RPMI7951 (cell line): ENCODE measurements at places on chromosomes 5 and 9. TPM values are rescaled to one million over a fixed set of nuclear protein-coding genes. Genes with fewer than 3 reads are reported as not detected.

Gene HOMER1
- 3.6 and 4.9 TPM in 2 replicates for total RNA-seq

Gene PLPPR1
- total RNA-seq: not detected in 2 replicates

Gene PPP2R2B
- 0.68 TPM in 1 of 2 replicates, not detected in the other for total RNA-seq

Gene TGFBI
- total RNA-seq: 976 and 1,163 TPM in 2 replicates

Gene SLC25A2
- 0.48 TPM in 1 of 2 replicates, not detected in the other for total RNA-seq

Gene PCDHB3
- 0.12 and 0.20 TPM in 2 replicates for total RNA-seq

- DNase-seq: no peak
These were observed 1.3 kb upstream of the PRR7 start for GRCh38 chr5:177445052-177445916.

DNA sequence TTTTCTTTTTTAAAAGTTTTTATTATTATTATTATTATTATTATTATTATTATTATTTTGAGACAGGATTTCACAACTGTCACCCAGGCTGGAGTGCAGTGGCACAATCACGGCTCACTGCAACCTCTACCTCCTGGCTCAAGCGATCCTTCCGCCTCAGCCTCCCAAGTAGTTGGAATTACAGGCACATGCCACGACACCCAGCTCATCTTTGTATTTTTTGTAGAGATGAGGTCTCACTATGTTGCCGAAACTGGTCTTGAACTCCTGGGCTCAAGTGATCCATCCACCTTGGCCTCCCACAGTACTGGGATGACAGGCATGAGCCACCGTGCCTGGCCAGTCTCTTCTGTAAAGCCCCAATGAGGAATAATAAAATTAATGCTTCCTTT is 31.0 kb upstream of the TXN start:
- no peak for DNase-seq

GRCh38 chr5:144142139-144142823 is 28.2 kb downstream of the YIPF5 start:
- DNase-seq: peak; percentile 31

- DNase-seq: no peak
These were observed 56.9 kb downstream of the MACIR start for GRCh38 chr5:103315455-103315854.

GRCh38 chr5:19767987-19768386 is 220.0 kb downstream of the CDH18 start:
- no peak for DNase-seq

DNA sequence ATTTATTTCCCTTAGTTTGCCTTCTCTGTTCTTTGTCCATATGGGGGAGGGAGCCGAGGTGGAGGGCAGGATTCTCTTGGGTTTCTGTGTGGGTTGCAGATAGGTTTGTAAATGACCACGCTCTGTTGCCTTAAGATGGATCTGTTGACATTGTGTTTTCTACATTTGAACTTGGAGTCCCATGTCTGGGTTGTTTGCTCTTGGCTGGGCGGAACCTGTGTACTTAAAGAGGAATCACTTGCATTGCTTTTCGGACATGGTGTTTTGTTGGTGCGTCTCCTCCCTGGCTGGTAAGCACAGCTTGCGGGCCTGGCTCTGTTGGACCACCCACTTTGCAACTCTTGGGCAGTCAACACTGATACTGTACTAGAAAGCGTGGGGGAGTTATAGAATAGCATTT is 45.9 kb downstream of the EHMT1 start:
- no peak for DNase-seq

DNA sequence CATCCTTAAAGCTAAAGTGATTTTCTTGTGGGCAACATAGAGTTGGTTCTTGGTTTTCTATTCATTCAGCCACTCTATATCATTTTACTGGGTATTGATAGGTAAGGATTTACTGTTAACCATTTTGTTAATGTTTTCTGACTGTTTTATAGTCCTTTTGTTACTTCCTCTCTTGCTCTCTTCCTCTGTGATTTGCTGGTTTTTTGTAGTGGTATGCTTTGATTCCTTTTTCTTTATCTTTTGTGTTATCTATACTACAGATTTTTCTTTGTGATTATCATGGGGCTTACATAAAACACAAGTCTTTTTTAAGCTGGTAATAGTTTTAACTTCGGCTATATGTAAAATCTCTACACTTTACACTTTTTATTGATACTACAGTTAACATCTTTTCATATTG is 43.3 kb downstream of the CREBRF start:
- DNase-seq: no peak

DNA sequence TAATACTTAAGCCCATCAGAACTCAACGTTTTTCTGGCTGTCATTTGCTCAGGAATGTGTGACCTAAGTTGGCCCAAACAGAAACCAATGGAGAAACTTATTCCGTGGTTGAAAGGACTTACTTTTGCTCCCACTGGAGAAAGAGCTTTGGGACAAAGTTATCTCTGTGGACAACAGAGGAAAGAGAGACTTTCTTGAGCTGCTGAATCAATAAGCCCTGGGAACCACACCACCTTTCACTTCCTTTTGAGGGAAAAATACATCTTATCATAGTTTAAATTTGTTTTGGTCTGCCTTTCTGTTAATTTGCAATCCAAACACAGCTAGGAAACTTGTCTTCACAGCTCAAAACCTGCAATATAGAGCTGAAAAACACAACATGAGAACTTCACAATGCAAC is 62.8 kb upstream of the VCAN start:
- DNase-seq: no peak

DNA sequence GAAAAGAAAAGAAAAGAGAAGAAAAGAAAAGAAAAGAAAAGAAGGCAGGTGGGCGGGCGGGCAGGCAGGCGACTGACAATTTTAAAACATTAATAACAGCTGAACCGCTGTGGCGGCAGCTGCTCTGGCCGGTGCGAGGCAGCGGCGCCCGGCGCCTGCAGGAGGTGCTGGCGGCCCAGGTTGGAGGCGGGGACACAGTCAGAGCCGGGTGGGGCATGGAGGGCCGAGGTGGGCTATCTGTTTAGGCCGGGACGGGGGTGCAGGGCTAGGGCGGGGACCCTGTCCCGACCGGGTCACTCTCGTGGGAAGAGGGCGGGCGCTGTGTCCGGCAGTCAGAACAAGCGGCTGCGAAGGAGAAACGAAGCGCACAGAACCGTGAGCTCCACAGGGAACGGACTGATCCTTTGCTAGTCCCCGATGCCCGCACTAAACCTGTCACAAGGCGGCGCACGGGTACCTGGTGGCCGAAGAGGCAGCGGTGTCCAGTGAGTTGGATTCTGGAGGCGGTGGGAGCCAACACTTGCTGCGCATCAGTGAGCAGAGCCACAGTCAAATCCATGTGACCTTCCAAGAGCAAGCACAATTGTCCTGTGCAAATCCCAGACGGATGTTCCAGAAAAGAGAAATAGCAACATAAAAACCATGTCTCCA is 13.6 kb upstream of the ALDOB start:
- peak; percentile 59 for DNase-seq

GRCh38 chr9:82010711-82011110 is 22.1 kb downstream of the SPATA31D1 start:
- DNase-seq: peak; percentile 31

GRCh38 chr9:99024959-99025358 is 80.0 kb upstream of the TGFBR1 start:
- DNase-seq: no peak

DNA sequence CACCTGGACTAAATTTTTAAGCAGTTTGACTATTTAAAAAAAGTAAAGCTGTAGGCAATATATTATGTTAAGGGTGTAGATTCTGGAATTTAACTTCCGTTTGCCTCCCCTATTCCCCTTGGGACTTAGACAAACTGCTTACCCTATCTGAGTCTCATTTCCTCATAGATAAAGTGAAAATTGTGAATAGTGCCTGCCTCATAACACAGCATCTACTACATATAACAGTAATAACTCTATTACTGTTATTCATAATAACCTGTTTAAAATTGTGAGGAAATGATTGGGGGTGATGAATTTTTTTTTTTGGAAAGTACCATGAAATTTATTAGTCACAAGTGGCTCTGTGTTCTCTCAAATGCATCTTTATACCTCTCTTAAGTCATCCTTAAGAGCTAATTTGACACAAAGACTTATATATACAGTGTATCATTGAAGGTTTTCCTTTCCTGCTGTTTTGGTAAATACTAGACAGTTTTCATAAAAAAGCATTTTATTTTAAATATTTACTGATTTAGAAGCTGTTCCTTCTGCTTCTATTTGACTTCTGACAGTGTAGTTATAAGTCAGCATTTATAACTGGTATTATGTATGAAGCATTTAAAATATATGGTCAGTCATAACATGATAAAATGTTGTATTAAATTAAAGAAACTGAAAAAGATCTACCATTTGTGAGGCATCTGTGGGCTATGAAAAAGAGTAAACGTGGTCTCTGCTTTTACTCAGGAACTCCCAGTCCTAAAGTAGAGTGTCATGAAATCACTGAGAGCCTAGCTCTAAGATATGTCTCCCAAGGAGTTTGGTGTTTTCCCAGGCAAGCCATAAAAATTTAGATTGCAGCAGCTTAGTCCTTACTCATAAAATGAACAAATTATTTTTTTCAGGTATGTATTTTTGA is 46.4 kb downstream of the MCCC2 start:
- DNase-seq: no peak

DNA sequence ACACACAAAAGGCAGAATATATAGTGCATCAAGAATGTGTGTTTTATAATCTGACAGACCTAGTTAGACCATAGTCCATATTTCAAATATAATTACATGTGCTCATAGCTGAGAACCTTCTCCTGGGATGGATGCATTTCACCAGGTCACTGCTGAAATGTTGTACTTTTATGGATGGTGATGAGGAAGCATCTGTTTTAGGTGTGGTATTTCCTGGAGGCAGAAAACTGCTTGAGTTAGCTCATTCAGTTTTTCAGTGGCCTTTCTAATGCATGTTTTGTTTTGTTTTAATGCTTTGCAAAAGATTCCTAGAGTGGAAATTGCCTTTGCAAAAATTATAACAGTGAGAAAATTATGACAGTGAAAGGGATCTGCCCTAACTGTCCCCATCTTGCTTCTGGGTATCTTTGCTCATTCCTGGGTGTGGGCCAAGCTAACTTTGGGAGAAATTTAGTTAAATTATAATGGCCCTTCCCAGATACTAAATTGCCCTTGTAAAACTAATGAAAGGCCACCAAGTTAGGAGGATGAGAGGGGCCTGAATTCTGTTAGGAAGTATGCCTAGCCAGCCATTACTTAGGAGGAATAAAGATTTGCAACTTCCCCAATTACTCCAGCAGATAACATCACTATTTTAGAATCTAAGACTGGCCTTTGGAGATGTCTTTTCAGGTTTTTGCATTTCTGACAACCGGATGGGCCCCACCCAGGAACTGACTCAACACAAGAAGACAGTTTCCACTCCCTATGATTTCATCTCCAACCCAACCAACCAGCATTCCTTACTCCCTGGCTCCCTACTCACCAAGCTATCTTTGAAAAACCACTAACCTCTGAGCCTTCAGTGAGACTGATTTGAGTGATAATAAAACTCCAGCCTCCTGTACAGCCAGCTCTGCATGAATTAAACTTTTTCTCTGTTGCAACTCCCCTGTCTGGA is 7.0 kb upstream of the IL12B start:
- peak; percentile 81 for DNase-seq

- peak; percentile 98 for DNase-seq
These were observed 726.4 kb upstream of the GRAMD2B start for GRCh38 chr5:125696762-125697161.

- no peak for DNase-seq
These were observed 12.3 kb downstream of the CAAP1 start for GRCh38 chr9:26880262-26880661.

- no peak for DNase-seq
These were observed 9.0 kb downstream of the FCN1 start for GRCh38 chr9:134908524-134909309.

DNA sequence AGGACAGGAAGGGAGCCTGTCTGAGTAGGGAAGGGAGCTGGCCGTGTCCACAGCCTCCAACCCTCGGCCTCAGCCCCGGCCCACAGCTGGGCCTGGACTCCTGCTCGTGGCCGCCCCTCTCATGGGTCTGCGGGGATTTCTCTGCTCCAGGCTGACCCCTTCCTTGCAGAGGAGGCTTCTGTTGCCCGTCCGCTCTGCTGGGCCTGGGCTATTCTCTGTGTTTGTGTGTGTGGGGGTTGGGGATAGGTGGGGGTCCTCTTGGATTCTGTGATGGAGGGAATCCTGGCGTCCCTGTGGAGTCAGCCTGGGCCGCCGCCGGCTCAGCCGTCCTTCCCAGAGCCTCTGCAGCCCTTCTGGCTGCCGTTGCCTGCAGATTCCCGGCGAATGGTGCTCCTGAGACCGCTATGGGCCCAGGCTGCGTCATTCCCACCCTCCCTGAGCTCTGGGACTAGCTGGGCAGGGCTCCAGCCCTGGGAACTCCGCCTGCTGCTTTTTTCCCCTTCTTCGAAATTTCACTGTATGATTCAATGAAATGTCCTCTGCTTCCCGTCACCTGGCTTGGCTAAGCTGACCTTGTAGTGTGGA is 64.2 kb downstream of the FGF18 start:
- DNase-seq: peak; percentile 51
